ENCODE measurements at places on chromosomes 7 and 10.

GRCh38 chr7:155482511-155483183 is 24.7 kb downstream of the EN2 start:
- no peak for DNase-seq

DNA sequence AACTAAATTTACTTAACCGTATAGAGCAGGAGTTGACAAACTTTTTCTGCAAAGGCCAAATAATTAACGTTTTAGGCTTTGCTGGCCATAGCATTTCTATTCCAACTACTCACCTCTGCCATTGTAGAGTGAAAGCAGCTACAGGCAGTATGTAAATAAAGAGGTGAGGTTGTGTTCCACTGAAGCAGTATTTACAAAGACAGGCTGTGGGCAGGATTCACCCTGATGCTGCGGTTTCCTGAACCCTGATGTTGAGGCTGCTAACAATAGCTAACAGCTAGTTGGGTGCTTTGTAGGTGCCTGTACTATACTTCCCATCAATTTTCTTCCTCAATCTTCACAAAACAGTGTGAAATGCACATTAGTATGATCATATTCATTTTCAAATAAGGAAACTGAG is 47.0 kb upstream of the LAMB1 start:
- no peak for DNase-seq

- no peak for DNase-seq
Observed at GRCh38 chr7:98909487-98909886, 31.2 kb downstream of the TRRAP start.

DNA sequence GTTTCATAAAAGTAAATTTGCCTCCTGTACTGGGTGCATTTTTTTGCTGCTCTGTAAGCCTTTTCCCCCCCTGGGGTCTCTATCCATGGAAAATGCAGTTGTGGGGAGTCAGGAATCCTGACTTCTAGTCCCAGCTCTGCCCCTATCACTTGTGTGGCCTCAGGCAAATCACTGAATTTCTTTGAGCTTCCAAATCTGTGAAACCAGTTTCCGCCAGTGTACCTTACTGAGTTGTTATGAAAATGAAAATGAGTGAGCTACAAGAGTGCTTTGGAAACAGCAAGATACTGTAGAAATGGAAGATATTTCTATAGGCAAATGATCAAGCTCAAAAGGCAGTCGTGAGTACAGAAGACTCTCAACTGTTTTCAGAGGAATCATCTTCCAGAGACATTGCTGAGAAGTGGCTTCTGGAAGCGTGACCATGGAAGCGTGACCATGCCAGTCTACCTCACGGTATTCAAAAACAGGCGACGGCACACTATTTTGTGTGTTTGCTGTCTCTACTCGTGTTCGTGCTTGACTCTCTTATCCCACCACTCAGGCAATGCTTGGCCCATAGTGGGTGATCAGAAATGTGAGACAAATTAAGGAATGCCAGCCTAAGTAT is 107.4 kb downstream of the ATXN7L1 start:
- no peak for DNase-seq

- no peak for DNase-seq
Observed at GRCh38 chr7:69172357-69173077, 425.8 kb upstream of the AUTS2 start.

- no peak for DNase-seq
Observed at GRCh38 chr7:73605601-73606220, 18.6 kb downstream of the MLXIPL start.

DNA sequence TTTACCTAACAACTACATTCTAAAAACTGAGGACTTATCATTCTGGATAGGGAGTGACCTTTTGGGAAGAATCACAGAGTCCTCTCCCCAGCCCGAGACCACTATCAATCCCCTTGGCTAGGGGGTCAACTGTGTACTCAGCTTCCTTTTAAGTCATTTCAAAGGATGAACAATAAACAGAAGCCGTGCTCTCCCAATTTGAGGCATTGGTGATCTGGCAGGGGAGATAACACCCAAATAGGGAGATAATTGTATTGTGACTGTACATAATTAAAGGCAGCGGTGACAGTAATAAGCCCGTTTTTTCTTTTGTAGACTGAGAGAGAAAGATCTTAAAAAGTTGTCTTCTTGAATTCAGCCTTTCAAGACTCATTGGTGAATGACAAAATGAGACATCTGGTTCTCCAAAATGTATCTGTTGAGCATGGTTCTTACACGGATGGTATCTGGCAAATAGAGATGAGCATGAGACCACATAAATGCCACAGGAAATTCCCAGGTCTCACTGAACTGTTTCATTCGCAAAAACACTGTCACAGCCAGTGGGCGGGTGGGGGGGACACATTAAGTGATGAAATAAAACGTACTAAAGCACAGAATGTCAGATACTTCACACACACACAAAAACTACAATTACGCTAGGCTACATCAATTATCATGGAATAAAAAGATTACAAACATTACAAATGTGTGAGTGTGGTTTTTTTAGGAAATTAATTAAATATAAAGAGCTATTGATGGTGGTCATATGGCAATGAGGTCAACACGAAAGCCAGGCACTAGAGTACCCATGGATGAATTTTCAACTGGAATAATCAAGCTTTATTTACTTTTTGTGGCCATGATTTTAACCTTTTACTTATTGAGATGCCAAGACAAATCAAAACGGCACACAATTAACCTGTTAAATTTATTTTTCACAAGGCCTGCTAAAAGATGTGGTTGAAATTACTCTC is 108.4 kb downstream of the HIPK2 start:
- no peak for DNase-seq

DNA sequence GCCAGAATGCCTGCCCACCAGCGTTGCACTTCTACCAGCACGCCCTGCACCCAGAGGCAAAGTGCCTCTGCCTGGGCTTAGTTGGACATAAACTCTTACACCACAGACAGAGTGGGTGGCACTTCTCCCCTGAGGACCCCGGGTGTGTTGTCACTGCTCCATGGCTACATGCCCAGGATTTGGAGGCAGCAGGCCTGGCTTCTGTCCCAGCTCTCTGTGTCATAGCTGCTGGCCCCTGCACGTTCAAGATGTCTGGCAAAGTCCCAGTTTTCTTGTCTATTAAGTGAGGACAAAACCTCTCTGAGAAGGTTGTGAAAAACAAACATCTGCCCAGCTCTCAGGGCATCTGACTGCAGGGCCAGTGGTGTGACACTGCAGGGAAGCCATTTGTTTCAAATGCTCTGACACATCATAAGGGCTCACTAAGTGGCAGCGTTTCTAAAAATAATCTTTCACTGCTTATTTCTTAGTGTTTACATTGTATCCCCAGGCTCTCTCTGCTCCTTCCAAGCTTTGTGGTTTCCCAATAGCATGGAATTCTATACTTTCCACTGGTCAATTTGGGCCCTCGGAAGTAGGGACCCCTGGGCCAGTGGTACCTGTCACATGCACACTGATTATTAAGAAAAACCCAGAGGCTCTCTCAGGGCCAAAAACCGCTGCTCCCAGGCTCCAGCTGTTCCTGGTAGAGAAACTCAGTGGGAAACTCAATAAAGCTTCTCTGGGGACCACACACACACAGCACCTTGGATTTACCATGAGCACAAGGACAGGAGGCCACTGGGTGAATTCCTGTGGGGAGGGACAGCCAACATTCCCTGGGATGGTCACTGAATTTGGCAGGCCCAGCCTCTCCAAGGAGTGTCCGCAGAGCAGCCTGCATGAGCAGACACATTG is 86.2 kb upstream of the ANLN start:
- DNase-seq: no peak

GRCh38 chr7:2530071-2530987 is 10.8 kb downstream of the LFNG start:
- peak; percentile 68 for DNase-seq

DNA sequence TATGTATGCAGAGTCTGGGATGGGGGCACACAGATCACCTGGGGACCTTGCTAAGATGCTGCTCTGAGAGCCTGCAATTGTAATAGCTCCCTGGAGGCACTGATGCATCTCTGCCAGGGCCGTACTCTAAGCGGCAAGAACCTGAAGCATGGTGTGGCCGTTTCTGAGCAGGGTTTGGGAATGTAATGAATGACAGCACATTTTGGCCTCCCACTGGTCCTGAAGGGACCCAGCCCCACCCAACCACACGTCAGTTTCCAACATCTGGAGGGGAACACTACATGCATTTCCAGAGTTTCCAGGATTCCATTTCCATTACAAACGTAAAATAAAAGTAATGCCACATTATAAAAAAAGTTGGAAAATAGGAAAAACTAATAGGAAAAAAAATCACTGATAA is 14.0 kb downstream of the ZCCHC24 start:
- DNase-seq: no peak

DNA sequence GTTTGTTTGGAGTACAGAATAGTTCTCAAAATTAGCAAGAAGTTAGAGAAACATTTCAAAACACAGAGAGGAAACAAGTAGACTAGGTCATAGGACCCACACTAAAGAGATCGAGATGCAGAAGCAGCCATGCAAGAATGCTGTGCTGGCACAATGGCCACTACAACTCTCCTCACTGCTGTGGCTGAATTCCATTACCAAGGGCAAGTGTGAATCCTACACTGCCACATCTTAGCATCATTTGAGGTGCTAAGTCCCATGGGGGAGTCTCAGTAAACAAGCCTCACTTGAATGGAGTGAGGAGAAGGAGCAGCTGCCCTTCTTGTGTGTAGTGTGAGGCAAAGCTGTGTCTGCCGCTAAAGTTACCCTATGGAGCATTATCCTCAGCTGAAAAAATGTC is 56.7 kb downstream of the PCLO start:
- no peak for DNase-seq

GRCh38 chr7:111823826-111824225 is 261.5 kb upstream of the IMMP2L start:
- no peak for DNase-seq

- no peak for DNase-seq
Observed at GRCh38 chr7:80907612-80908011, 11.2 kb downstream of the SEMA3C start.

DNA sequence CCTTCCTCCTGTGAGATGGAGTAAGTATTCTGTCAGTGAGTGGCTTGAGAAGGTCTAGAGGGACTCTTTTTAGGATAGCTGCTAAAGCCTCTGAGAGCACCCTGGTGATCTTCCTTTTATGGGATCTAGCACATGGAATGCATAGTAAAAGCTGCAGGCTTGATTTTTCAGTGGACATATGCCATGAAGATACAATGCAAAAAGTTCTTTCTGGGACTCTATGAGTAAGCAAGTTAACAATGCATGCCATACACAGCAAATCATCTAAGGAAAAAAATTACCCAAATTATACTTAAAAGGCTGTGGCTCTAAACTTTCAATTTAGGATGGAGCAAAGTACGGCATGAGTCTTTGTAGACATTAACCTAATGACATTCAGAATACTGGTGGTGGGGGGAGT is 154.5 kb downstream of the SGMS1 start:
- no peak for DNase-seq

GRCh38 chr10:77834943-77835668 is 91.4 kb downstream of the DLG5 start:
- no peak for DNase-seq

- no peak for DNase-seq
Observed at GRCh38 chr10:129105266-129105665, 361.8 kb upstream of the MGMT start.

- no peak for DNase-seq
Observed at GRCh38 chr7:122014697-122015096, 129.4 kb downstream of the AASS start.
